ENCODE measurements at places on chromosomes 7 and 10.

DNA sequence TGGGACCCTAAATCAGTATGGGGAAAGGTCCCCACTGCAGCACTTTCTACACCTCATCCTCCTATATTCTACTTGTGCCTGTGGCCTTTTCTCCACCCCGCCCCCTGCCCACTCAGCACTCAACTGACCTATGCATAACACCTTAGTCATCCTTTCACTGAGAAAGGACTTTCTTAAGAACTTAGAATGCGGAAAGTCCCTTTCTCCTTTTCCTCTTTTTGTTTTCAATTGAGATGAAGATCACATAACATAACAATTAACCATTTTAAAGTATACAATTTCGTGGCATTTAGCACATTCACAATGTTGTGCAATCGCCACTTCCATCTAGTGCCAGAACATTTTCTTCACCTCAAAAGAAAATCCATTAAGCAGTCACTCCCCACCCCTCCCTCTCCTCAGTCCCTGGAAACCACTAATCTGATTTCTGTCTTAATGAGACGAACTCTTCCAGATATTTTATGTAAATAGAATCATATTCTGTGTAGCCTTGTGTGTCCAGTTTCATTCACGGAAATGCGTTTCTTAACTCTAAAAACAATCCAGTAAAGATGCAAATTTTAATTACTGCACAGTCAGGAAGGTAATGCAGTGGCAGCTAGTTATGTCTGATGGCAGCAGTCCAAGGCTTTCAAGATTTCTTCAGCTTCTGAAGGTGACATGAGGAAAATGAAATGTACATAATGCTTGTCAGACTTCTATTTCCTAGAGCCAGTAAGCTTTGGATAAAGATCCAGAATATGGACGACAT lies 41.7 kb downstream of the FAS start:
- DNase-seq: no peak

DNA sequence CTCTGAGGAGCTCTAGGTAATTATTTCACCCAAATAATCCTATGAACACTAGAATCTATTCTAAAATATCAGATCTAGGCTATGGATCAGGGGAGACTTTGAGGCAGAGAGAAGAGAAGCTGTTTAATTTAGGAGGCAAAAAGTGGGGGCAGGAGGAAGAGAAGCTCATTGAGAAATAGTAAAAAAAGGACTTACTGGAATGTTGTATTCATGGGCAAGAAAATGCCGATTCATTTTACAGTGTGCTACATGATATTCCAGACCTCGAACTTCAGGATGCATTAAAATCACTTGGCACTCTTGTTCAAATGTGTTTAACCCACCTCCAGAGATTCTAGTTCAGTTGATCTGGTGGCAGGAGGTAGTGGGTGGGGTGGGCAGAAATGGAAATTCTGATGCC lies 109.5 kb upstream of the ITGB1 start:
- no peak for DNase-seq

DNA sequence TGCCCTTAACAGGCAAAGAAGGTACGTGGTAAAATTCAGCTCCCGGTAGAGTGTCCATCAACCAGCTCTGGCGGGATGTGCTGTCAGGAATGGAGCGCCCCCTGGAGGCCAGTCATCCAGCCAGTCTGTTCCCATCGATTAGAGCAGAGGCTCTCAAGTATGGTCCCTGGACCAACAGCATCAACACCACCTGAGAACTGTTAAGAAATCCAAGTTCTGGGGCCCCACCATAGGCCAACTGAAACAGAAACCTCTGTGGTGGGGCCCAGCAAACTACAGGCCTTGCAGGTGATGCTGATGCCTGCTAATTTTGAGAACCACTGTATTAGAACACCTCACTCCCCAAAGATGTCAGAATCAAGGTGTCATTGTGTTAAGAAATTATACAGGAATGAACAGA lies 109.2 kb downstream of the DPY19L1 start:
- DNase-seq: no peak

DNA sequence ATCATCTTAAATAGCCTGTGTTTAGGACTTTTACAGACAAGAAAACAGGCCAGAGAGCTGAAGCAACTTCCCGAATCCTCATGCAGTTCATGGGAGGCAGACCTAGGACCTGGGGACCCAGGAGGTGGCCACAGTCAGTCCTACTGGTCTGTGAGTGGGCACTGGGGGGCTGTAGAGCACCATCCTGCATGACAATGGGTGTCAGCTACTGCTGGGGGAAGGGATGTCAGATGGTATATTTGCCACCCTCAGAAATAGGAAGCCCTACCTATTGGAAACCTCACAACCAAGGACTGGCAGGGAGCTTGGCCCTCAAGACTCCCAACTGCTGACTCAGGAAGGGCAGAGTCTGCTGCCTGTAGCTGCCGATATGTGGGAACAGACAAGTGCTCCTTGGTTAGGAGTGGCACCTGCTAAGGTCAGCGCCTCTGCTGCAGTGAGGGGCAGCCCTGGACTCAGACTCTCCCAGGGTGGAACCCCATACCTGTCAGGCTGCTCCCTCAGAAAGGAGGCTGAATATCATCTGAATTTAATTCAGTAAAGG lies 29.7 kb downstream of the OGDH start:
- no peak for DNase-seq
